ENCODE measurements at places on chromosomes 4 and X.

DNA sequence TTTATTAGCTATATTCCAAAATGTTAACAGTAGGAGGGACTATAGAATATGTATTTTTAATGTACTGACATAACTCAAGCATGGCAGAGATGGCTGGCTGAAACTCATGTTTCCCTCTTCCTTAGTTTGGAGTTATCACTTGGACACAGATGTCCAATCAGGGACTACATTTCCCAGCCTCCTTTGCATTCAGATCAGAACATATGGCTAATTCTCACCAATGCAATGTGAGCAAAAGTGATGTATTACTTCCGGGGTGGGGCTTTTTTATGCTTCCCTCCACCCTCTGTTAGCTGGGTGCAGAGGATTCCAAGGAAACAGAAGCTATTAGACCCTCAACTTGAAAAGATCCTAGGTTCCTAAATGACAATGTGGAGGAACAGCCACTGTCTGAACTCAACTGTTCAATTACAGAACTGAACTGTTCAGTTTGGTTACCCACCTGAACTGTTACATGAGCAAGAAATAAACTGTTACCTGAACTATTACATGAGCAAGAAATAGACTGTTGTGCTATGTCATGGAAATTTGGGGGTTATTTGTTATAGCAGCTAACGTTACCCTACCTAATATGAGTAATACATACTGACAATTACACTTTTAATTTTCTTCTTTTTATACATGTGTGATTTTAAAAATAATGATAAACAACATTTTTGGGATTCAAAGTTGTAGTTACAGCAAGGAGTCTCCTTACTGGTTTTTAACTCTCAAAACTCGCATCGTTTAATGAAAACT is 29.6 kb upstream of the ERVMER34-1 start:
- DNase-seq, result no peak

DNA sequence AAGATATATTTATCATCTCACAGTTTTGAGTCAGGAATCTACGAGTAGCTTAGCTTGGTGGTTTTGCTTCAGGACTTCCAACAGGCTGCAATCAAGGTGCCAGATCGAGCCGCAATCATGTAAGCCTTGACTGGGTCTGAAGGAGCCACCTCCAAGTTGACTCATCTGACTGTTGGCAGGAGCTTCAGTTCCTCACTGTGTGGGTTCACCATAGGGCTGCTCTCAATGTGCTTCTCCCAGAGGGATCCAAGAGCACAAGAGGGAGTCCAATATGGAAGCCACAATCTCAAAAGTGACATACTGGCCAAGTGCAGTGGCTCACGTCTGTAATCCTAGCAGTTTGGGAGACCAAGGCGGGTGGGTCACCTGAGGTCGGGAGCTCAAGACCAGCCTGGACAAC is 26.5 kb downstream of the DCHS2 start:
- peak; percentile 37 for DNase-seq

GRCh38 chr4:11368701-11369115 is 60.0 kb downstream of the HS3ST1 start:
- no peak for DNase-seq

- DNase-seq, result peak; percentile 35
Measured at GRCh38 chr4:112361181-112361791, 64.1 kb downstream of the ALPK1 start.

DNA sequence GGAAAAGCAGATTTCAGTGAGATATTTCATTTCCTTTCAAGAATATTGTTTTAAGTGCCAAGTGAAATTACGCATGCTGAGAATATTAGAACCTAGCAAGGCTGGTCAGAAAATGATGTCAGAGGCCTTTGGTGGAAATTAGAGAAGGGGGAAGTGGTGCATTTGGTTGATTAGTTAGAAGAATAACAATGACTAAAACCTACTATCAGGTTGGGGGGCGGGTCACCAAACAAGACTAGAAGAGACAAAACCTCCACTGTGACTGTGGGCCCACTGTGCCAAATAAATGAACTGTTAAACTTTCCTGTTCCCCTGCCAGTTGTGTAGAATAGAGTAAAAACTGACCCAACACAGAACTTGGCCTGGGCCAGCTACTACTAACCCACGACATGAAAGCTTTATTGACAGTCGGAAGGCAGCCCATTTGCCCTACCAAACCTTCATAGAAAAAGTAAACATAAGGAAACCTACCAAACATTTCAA is 2.9 kb downstream of the RAPGEF2 start:
- peak; percentile 40 for DNase-seq

- DNase-seq, result peak; percentile 64
Measured at GRCh38 chr4:38768968-38769394, 13.8 kb downstream of the TLR10 start.

GRCh38 chrX:25941087-25941486 is 197.1 kb upstream of the MAGEB18 start:
- DNase-seq, result peak; percentile 32
